ENCODE measurements at places on chromosomes 7 and 10. TPM values are rescaled to one million over a fixed set of nuclear protein-coding genes. Genes with fewer than 3 reads are reported as not detected.

DNA sequence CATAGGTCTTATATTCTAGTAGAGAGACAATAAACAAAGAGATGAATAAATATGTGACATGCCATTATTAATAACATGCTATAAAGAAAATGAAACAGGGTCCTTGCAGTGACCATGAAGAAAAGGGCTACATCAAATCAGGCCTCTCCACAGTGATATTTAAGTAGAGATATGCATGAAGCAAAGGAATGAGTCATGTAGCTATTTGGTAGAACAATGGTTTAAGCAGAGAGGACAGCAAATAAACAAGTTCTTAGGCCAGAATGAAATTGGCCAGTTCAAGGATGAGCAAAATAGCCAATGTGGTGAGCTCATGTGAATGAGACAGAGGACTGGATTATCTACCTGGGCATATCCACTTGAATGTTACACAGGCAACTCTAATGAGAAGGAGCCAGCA lies 172.2 kb upstream of the FERD3L start:
- DNase-seq, result no peak
- H3K27ac ChIP-seq, result no peak overlapping the region
- H3K36me3 ChIP-seq, result no peaks in the 10 kb centered on the region
- no peaks in the 10 kb centered on the region for H3K27me3 ChIP-seq

DNA sequence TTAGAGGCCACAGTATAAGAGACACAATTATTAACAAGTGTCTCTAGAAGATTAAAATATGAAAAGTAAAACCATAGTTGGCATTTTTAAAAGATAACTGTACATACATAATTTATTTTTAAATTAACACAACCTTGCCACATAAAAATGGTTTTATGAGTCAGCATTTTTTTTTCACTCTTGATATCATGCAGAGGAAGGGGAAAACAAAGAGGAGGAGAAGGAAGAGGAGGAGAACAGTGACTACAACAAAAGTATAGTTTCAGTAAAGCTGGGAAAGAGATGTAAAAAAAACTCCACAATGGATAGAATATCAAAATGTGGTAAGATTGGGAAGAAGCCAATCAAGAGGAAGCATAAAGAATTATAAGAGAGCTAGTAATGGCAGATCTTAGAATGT lies 34.0 kb downstream of the CH25H start:
- no peak for DNase-seq
- H3K27ac ChIP-seq, result no peak overlapping the region
- H3K4me3 ChIP-seq, result no peak overlapping the region

- no peak overlapping the region for H3K27ac ChIP-seq
- peaks cover 14% of the 10 kb centered on the region for H3K4me1 ChIP-seq
- H3K36me3 ChIP-seq, result no peaks in the 10 kb centered on the region
- no peak for DNase-seq
Observed at GRCh38 chr10:132851451-132851850, 65.5 kb upstream of the NKX6-2 start.

GRCh38 chr7:98420966-98421612 lies 20.2 kb upstream of the BAIAP2L1 start:
- no peak for DNase-seq
- no peak overlapping the region for H3K4me3 ChIP-seq
- peaks cover 7% of the 10 kb centered on the region for H3K27me3 ChIP-seq
- no peaks in the 10 kb centered on the region for H3K4me1 ChIP-seq

- H3K27me3 ChIP-seq, result peaks cover 17% of the 10 kb centered on the region
- peak overlapping the region; percentile 73 for H3K27ac ChIP-seq
- peaks cover 40% of the 10 kb centered on the region for H3K4me1 ChIP-seq
- peak; percentile 64 for DNase-seq
Observed at GRCh38 chr7:151244196-151244840, 4.2 kb downstream of the SMARCD3 start.

- DNase-seq, result no peak
- H3K4me3 ChIP-seq, result no peak overlapping the region
- no peaks in the 10 kb centered on the region for H3K4me1 ChIP-seq
Observed at GRCh38 chr10:58544135-58544534, 31.5 kb downstream of the BICC1 start.

DNA sequence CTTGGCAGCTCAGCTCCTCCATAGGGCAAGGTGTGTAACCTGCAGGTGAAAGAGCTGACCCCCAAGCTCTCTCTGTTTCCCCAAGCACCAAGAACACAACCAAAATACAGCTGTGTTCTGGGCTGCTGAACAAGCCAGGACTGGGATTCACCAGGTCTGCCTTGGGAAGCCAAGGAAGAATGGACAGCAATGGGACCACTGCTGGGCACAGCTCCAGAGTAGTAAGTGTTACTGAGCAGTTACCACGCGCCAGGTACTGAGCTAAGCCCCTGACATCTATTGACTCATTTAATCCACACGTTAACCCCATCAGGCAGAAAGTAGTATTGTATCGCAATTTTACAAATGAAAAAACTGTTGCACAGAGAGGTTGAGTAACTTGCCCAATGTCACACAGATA lies 168.3 kb downstream of the GRID1 start:
- no peak overlapping the region for H3K4me3 ChIP-seq
- no peaks in the 10 kb centered on the region for H3K36me3 ChIP-seq
- no peaks in the 10 kb centered on the region for H3K4me1 ChIP-seq

DNA sequence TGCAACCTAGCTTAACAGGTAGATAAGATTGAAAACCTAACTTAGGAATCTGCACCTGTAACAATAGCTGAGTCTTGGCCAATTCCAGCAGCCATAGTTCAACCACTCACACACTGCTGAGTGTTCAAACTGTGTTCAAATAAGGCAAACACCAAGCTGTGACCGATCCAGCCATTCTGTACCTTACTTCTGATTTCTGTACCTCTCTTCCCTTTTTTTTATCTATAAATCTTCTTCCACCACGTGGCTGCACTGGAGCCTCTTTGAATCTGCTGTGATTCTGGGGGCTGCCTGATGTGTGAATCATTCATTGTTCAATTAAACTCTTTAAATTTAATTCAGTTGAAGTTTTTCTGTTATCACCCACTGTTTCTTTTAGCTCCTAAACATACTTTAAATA lies 15.7 kb upstream of the FOXL3 start:
- no peaks in the 10 kb centered on the region for H3K36me3 ChIP-seq
- H3K4me1 ChIP-seq, result no peaks in the 10 kb centered on the region
- no peak overlapping the region for H3K4me3 ChIP-seq
- no peak overlapping the region for H3K27ac ChIP-seq
- no peak for DNase-seq
- H3K27me3 ChIP-seq, result peaks cover 1% of the 10 kb centered on the region

- H3K27me3 ChIP-seq, result peaks cover 2% of the 10 kb centered on the region
- no peaks in the 10 kb centered on the region for H3K36me3 ChIP-seq
- peak; percentile 34 for DNase-seq
- H3K4me3 ChIP-seq, result peak overlapping the region; percentile 65
- peaks cover 72% of the 10 kb centered on the region for H3K4me1 ChIP-seq
Observed at GRCh38 chr7:139855498-139856270, 26.6 kb downstream of the TBXAS1 start.

DNA sequence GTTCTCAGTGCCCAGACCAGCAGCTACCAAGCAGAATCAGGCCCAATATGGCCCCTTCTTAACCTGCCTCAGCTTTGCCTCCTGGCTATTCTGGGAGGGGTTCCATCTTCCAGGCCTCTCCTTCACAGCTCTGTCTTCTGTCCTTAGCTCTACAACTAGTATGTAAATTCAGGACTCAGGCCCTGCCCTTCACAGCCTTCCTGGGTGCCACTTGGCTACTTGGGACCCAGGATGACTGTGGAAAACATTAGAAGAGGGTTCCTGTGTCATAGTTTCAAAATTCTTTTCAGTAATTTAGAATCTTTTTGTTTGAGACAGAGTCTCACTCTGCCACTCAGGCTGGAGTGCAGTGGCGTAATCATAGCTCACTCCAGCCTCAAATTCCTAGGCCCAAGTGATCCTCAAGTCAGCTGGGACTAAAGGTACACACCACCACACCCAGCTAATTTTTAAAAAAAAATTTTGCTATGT lies 33.2 kb upstream of the PAPSS2 start:
- H3K4me1 ChIP-seq, result no peaks in the 10 kb centered on the region
- H3K27ac ChIP-seq, result no peak overlapping the region
- H3K4me3 ChIP-seq, result no peak overlapping the region

GRCh38 chr10:99532687-99533495 lies at the start of gene NKX2-3:
NKX2-3 (plus strand) TSS chr10:99532942; CDS start chr10:99533132, 190 bp downstream.
- peaks cover 41% of the 10 kb centered on the region for H3K27me3 ChIP-seq
- DNase-seq, result no peak
- H3K4me1 ChIP-seq, result peaks cover 36% of the 10 kb centered on the region
- no peaks in the 10 kb centered on the region for H3K36me3 ChIP-seq

GRCh38 chr7:66950763-66951162 lies 29.7 kb downstream of the TMEM248 start:
- no peak overlapping the region for H3K4me3 ChIP-seq
- peaks cover 12% of the 10 kb centered on the region for H3K36me3 ChIP-seq
- H3K27me3 ChIP-seq, result peaks cover 2% of the 10 kb centered on the region

DNA sequence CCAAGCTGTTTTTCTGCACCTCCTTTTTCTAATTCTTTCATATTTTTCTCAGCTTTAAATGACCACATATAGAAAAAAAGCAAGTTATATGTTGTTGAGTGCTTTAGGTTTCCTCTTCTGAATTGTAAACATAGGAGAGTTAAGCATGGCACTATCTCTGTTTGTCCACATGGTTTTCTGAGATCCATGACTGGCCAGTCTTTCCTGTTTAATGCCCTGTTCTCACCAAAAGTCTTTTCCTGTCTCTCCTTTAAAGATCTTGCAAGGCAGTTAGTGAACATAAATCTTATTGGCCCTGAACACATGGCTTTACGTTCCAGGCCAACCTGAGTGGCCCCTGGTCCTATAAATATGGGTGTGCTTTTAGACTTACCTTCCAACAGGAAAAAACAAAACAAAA lies 19.4 kb downstream of the TRPV5 start:
- no peaks in the 10 kb centered on the region for H3K36me3 ChIP-seq
- H3K4me3 ChIP-seq, result no peak overlapping the region
- no peak overlapping the region for H3K27ac ChIP-seq
- DNase-seq, result no peak
- no peaks in the 10 kb centered on the region for H3K27me3 ChIP-seq

DNA sequence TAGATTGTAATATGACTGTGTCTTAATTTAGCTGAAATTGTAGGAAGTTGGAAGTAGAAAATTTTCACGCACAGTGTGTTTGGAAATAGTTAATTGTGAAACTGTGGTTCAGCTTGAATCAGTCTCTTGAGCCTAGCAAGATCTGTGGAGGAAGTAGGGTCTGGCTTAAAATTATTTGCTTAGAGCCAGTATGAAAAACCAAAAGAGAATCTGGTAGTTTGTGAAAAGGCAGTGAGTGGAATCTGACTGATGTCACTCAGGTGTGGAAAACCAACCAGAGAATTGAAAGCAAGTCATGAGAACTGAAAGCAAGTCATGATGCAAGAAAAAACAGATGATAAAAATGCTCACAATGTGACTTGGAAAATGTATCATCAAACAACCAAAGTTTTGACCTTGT lies 11.5 kb downstream of the LIPJ start:
- no peak overlapping the region for H3K27ac ChIP-seq
- no peaks in the 10 kb centered on the region for H3K27me3 ChIP-seq
- H3K4me3 ChIP-seq, result no peak overlapping the region
- DNase-seq, result no peak
- H3K4me1 ChIP-seq, result no peaks in the 10 kb centered on the region
- no peaks in the 10 kb centered on the region for H3K36me3 ChIP-seq

DNA sequence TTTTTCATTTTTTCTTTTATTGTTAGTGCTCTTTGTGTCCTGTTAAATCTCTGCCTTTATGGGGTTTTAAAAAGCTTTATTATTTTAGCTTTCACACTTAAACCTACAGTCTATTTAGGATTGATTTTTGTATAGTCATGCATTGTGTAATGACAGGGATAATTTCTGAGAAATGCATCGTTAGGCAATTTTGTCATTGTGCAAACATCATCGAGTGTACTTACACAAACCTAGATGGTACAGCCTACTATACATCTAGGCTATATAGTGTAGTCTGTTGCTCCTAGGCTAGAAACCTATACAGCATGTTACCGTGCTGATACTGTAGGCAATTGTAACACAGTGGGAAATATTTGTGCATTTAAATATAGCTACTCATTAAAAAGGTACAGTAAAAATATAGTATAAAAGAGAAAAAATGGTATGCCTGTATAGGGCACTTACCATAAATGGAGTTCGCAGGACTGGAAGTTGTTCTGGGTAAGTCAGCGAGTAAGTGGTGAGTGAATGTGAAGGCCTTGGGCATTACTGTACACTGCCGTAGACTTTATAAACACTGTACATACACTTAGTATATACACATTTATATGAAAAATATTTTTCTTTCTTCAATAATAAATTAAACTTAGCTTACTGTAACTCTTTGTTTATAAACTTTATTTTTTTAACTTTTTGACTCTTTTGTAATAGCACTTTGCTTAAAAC lies 16.0 kb downstream of the UBE2D1 start:
- no peaks in the 10 kb centered on the region for H3K36me3 ChIP-seq
- H3K4me3 ChIP-seq, result no peak overlapping the region
- peaks cover 19% of the 10 kb centered on the region for H3K4me1 ChIP-seq
- no peaks in the 10 kb centered on the region for H3K27me3 ChIP-seq

DNA sequence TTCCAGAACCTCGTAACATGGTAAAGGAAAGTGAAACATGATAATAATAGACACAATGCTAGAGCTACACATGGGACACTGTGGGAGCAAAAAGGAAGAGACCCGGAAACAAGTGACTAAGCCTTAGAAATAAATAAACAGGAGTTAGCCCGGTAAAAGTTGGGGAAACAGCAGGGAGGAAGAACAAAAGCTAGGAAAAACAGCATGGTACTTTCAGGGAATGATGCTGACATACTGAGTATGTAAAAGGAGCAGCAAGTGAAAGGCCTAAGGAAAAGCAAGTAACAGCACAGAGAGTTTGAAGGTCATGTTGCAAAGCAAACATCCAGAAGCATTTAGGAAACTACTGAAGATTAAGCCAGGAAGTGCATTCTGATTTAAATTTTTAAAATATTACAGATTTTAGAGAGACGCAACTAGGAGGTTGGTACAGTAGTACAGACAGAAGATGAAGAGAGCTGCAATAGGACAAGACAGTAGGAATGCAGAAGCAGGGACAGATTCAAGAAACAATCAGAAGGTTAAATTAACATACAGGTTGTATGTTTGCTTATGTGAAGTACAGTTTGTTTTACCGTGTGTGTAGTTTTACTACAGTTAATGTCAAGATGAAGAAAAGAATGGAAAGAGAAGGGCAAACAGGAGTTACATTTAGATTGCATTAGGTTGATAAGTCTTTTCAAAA lies 63.7 kb downstream of the ARHGAP12 start:
- no peak overlapping the region for H3K4me3 ChIP-seq
- H3K27me3 ChIP-seq, result peaks cover 2% of the 10 kb centered on the region
- DNase-seq, result no peak

- no peak for DNase-seq
- no peak overlapping the region for H3K27ac ChIP-seq
- H3K4me1 ChIP-seq, result peaks cover 6% of the 10 kb centered on the region
- peaks cover 2% of the 10 kb centered on the region for H3K27me3 ChIP-seq
- H3K4me3 ChIP-seq, result no peak overlapping the region
- H3K36me3 ChIP-seq, result no peaks in the 10 kb centered on the region
Observed at GRCh38 chr7:16980539-16980938, 98.8 kb upstream of the AGR3 start.

- H3K27ac ChIP-seq, result no peak overlapping the region
- H3K4me3 ChIP-seq, result no peak overlapping the region
- peaks cover 2% of the 10 kb centered on the region for H3K27me3 ChIP-seq
- no peaks in the 10 kb centered on the region for H3K4me1 ChIP-seq
- peaks cover 12% of the 10 kb centered on the region for H3K36me3 ChIP-seq
Observed at GRCh38 chr10:129765664-129766550, 198.2 kb downstream of the EBF3 start.

The GALNT17 gene
- polyA plus RNA-seq, result not detected

The SYNPO2L gene
- not detected for polyA plus RNA-seq

All from immature natural killer cell (primary cell).